ENCODE measurements at places on chromosomes 7 and 10.

- DNase-seq, result no peak
Measured at GRCh38 chr7:47232751-47233412, 349.0 kb downstream of the TNS3 start.

- DNase-seq, result no peak
Measured at GRCh38 chr10:108709927-108710722, 1213.2 kb downstream of the XPNPEP1 start.

GRCh38 chr10:5947471-5948207 lies 29.7 kb downstream of the IL15RA start:
- no peak for DNase-seq

GRCh38 chr7:79528421-79528820 lies 75.0 kb upstream of the MAGI2 start:
- DNase-seq, result no peak

DNA sequence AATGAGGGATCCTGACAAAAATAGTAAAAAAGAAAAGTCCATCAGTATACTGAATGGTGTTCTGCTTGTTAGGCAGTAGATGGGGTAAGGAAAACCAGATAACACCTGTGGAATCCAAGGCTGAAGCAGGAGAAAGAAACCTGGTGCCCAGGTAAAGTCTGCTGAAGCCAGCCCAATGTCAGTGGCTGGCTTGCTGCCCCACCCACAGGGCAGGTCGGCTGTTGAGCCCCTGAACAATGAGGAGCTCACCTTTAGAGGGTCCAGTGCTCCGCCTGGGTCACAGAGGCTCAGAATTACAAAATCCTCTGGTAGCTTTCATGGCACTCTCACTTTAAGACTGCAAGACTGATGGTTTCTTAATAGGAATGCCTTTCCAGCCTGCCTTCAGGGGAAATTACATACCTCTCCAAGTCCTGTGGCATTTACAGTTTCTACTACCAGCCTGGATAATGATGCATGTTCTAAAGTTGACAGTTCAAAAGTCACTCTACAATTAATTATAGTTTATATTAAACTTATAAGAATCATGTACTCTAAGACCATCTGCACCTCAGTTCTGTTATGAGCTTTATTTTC lies 23.8 kb downstream of the DHX32 start:
- DNase-seq, result no peak

DNA sequence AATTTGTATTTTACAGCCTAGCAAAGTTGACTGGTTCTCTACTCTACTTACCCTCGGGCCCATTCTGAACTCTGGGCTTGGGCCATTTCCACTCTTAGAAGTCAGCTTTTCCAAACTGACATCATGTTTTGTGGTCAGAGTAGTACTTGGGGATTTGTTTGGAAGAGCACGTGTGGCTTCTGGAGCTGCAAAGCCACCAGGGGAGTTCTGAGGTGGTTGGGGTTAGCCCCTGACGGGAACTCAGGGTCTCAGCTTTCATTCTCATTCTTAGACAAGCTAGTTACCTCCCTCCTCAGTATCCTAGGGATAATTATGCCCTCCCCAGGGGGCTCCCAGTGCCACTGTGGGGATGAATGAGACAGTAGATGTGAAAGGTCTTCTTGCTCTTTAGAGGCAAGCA lies 647.7 kb upstream of the GALNT17 start:
- DNase-seq, result peak; percentile 44
